Muscle of arm (tissue), 14 donors: ENCODE measurements at places on chromosomes 11 and 22. TPM values are rescaled to one million over a fixed set of nuclear protein-coding genes. Genes with fewer than 3 reads are reported as not detected.

DNA sequence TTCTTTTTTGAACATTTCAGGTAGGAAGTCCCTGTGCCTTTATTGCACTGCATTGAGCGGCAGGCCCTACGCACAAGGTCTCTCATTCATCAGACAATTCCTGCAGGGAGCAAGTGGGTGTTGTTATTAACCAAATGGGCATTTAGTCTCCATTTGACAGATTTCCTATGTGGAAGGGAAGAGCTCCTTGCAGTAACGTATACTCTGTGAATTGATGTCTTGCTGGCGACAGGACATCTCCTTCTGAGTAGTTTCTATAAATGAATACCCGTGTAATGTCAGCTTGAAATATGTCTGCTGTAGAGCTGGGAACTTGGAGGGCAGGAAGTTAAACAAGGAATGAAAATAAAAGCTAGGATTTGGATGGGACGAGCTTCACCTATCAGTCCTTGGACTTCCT is 3.7 kb downstream of the OR5B21 start:
- DNase-seq = no peak

DNA sequence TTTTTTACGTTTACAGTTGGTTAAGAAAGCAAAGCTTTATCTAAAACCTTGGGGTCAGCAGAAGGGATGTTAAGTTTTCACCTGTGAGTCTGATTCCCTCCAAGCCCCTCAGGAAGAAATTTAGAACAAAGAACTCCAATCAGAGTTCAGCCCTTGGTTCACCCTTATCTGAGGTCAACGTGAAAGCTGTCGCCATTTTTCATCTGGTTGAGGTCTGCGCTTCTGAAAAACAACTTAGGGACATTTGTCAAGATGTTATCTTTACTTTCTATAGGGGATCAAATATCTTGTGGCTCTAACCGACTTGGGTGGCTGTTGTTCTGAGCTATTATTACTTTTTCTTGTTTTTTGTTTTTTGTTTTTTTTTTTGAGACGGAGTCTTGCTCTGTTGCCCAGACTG is 30.0 kb downstream of the RGL4 start:
- DNase-seq = no peak

DNA sequence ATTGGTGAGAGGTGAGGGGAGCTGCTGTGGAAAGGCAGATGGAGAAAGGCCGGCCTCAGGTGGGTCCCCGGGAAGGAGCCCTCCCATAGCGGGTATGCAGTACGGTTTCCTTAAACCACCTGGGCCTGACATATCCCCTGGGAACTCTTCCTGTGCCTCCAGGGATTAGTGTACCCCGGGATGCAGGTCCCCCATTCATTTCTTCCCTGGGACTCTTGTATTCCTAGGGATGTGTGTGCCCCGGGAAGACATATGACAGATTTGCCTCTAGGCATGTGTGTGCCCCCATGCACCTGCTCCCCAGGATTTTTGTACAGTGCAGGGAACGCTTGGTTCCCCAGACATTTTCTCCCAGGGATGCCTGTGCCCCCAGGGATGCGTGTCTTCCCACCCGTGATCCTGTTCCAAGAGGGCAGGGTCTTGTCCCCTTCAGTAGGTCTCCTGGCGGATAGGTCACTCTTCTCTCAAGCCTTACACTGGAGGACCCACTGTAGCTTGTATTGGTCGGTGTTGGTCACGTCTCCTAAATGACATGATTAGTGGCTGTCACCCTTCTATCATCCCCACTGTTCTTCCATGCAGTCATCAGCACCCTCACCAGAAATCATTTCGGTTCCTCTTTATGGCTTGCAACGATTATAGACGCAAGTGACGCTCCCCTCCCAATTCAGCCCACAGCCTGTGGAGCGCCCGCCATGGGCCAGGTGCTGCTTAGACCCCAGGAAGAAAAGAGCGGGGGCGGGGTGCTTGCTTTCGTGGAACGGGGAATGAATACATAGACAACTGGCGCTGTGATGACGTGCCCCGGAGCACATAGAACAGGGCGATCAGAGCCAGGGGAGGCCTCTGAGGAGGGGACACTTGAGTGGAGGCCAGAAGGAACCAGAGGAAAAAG is 1.3 kb downstream of the PARVB start:
- no peak for DNase-seq

DNA sequence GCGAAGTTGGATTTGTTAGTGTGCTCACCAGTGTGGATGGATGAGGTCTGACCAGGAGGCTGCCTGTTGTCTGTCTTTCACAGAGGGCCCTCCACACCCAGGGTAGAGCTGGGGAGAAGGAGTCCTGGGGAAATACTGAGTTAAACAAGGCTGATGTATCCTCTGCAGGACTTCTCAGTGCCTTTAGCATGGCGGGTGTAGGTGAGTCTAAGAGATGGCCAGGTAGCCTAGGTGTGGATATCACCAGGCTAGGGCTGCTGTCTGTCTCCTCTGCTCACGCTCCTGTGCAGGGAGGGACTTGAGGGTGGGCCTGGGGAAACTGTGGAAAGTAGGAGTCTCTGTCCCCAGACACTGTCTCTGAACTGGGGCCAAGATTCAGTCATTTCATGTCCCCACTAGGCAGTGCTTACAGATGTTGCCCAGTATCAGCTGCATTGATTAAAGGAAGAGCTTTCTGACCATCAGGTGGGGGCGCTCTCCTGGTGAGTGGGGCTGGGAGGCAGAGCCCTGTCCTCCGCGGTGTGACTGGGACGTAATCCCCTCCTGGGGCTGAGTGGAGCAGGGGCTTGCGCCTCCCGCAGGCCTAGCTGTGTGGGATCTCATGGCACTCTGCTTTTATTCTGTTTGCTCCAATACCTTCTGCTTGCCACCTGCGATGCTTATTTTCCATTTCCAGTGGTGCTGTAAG is 35.5 kb upstream of the CCDC188 start:
- no peak for DNase-seq

PPP6R2 gene
- not detected for polyA plus RNA-seq
